ENCODE measurements at places on chromosomes 1 and 21.
A peak's percentile ranks its signal among the peaks of the same experiment; 100 is the strongest.

- DNase-seq = no peak
Measured at GRCh38 chr1:247241691-247242090, 14.2 kb upstream of the VN1R5 start.

GRCh38 chr1:204283711-204284651, 70.2 kb upstream of the GOLT1A start:
- no peak for DNase-seq

DNA sequence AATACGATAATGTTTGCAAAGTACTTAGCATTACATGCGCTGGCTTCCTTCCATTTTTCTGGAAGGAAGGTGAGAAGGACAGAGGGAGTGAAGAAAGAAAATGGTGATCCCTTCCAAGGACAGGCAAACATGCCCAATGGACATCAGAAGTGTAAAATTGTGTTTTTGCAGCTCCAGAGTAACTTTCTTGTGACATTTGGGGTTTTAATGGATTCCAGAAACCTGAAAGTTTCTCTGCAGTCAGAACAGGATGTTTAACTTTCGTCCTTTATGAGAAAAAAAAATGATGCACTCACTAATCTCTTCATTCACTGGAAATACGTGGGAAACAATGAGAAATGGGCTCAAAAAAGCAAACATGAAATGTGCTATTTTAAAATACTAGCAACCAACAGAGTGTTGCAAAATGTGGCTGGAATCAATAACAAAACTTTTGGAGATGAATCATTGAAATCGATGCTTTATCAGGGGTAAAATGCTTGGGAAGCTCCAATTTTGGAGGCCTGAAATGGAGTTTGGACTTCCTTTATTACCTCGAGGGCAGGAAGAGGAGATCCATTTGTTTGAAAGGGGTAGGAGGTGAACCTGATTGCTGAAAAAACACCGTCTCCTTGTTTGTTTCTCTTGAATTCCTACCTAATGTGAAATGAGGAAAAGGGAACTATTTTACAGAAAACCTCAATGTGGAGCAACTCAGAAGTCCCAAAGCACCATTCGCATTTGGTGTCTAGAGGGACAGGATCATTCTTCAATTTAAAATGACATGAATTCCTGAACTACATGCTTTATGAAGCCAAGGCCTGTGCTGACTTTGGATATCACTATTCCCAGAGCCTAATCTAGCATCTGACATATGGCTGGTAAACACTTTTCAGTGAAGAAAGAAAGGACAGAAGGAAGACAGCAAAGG, 129.5 kb downstream of the TRABD2B start:
- no peak for DNase-seq

DNA sequence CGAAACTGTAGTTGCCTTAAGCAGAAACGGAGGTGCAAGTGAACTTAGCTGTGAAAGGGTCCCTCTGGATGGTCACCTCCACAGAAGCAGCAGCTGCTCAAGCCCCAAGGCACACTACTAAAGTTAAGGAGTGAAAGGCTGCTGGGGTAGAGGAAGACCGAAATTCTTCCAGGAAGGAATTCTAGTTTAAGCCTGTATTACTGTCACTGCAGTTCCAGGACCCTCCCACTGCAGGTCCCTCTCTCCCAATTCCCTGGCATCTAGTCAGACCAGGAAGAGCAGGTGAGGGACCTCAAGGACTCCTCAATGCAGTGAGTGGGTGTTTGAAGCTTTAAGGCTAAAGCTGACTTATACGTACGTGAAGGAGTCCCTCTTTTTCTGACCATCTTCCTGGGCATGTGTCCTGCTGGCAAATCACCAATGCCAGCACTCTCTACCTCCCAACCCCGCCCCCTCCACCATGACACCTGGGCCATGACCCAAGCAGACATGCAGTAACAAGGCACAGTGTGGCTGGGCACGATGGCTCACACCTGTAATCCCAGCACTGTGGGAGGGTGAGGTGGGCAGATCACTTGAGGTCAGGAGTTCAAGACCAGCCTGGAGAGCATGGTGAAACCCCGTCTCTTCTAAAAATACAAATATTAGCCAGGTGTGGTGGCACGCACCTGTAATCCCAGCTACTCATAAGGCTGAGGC, 57.2 kb downstream of the TGFBR3 start:
- DNase-seq = no peak

DNA sequence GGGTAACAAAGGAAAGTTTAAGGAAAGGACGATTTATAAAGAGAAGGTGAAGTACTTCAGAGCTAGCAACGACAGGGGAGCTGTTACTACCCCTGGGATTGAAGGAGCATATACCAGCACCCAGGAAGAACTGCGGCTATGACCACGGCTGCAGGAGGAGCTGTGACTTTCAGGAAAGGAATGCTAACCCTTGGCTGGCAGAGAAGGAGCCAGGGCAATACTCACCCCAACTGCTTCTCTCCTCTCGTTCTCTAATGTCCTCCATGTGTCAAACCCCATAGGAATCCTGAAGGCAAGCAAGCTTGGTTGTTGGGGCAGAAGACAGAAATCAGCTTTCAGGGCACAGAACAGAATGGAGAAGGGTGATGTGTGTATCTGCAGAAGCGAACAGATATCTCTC, 120.5 kb downstream of the TMEM53 start:
- DNase-seq = no peak

DNA sequence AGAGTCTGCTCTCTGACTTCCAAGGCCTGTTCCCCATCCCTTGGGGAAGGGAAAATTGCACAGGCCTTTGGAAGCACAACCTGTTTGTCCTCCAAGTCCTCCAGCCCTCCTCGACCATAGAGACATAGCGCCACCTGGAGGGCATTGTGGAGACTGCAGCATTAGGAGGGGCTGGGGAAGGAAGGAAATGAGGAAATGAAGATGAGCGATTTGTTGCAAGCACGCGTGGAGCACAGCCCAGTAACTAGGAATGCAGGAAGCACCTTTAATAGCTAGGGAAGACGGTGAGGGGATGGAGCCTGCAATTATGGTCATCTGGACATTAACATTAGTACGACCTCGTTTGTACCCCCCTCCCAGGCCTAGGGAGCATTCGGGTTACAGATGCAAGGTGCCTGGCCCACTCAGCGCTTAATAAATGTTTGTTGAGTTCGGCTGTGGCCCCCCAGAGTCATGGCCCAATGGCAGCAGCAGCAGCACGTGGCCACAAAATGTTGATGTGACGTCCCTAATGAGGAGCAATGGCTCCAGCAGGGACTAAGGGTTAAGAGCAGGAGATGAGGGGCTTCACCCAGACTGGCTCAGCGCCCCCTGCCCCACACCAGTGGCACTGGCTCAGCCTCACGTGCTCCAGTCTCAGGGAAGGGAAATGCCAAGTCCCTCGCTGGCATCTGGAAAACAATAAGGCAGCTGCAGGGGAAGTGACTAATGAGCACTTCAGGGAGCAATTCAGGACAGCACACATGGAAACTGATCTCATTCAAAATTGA, 8.0 kb upstream of the CAMK2N1 start:
- DNase-seq = peak; percentile 84

DNA sequence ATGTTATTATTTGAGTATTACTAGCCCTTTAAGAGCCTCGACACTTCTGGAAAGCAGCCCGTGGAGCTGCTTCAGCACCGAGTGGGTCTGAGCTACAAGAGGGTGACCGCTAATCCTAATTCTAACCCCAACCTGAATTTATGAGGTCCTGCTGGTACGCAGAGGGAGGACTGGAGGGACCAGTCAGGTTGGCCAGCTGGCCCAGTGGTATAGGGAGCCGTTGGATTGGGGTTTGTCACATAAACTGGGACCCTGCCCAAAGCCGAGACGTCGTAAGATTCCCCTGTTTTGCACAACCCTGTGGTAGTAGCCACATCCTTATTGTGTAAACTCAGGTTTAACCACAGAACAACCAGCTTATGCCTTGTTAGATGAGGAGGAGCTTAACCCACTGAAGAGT, 60.8 kb upstream of the F3 start:
- DNase-seq = no peak

DNA sequence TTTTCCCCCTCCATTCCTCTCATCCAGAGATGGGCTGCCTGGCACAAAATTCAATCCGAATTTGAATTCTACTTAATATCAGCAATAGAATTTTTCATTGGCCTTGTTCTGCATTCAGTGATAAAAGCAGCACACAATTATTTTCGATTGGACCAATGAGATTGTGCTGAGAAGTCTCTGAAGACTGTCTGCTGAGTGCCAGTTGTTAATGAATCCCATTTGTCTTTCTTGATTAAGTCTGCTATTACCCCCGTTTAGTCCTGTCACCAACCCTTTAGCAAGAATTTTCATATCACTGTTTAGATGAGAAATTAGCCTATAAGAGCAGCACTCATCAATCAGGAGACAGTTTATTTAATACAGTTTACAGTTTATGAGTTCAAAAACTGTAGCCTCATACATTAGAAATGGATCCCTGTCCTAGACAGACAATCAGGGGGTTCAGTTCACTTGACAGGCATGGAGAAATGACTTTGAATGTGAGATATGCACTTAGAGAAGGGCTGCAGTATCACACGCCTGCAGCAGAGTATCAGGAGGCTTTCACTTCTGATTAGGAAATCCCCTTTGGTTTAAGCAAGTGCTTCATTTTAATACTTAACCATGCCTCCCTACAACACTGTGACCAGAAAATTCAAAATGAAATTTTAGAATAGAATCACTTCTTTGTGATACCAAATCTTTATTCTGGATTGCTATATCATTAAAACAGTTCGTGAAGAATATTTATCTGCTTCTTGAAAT, 304.7 kb upstream of the PTBP2 start:
- DNase-seq = no peak

- no peak for DNase-seq
Measured at GRCh38 chr1:158496374-158496773, 24.4 kb downstream of the OR10R2 start.

DNA sequence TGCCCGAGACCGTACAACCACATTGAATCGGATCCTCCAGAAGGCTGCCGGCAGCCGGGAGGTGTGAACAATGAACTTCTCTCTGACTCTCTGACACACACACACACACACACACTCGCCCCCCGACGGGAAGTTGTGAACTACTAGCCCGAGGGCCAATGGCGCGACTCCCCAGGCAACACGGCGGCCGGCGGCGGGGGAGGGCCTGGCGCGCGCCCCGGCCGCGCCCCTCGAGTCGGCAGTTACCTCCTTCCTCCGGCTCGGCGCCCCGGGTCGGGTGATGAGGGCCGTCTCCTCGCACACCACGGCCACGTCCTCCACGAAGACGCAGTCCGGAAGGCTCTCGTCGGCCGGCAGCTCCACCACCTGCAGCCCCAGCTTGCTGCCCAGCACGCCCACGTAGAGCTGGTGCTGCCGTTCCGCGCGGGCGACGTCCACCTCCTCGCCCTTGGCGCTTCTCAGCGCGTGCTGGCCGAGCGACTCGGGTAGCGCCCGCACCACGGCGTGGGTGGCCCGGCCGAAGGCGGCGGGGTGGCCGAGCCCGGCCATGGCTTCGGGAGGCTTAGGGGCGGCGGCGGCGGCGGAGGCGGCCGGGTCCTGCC, 361 bp downstream of the DDAH1 start:
- peak; percentile 22 for DNase-seq

GRCh38 chr1:112614460-112615065, 4.4 kb downstream of the ST7L start:
- no peak for DNase-seq

DNA sequence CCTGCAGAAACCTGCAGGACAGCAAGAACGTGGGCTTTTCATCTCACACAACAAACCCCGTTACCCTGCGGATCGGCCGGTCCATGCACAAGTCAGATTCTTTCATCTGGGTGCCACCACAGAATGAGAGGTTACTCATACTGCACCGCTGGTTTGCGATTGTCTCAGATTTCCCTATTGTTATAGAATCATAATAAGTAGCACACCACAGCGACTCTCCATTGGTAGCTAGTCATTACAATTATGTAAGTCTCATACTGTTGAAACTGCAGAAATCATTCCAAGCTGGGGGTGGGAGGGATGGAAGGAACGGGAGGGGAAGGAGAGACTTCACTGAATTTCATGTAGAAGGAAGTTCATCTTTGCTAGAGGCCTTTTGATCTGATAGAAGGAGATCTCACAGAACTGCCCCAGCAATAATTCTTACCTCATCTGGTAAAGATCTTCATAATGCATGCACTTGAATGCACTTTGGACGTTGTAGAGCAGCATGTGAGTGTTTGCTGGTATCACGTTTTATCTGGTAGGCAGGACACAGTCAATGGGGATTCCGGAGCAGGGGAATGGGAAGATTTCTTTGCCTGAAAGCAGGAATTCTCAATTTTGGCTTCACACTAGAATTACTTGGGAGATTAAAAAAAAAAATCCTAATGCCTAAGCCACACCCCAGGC, 221.1 kb downstream of the KIF26B start:
- no peak for DNase-seq

- no peak for DNase-seq
Measured at GRCh38 chr1:7174980-7175906, 390.0 kb downstream of the CAMTA1 start.

- DNase-seq = no peak
Measured at GRCh38 chr1:36852586-36852985, 181.7 kb downstream of the GRIK3 start.

GRCh38 chr1:197210426-197210825, 57.6 kb upstream of the CRB1 start:
- DNase-seq = no peak

GRCh38 chr1:93779540-93780165, 98.0 kb upstream of the BCAR3 start:
- DNase-seq = no peak

GRCh38 chr21:45787371-45787770, 143.8 kb downstream of the PCBP3 start:
- DNase-seq = no peak

DNA sequence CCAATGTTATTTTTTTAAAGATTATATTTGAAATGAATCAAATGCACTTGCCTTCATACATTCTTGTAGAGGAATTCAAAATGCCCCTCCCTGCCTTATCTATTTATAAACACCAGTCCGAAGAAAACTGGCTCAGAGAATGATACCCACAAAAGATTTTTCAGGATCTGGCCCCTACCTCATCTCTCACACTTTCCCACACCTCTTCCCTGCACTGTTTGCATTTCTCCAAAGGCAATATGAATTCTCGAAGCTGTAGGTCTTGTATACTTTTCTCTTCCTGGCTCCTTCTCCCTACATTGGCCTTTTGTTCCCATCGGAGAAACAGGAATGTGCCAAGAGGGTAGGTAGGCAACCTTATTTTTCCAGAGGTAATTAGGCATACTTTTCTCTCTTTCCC, 12.0 kb upstream of the CCDC190 start:
- no peak for DNase-seq
